ENCODE measurements at places on chromosomes 1 and 21.

DNA sequence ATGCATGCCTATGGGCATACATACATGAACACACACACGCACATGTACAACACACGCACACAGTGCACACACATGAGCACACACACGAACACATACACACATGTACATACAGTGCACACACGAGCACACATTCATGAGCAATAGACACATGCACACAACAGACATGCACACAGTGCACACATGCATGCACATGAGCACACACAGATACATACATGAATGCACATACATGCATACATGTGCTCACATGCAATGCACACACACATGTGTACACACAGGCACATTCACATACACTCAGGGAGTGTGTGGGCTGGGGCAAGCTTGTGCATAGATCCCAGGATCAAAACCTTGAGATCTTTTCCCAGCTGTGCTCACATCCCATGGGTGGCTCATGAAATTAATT lies 18.9 kb downstream of the CRYAA start:
- DNase-seq, result no peak

DNA sequence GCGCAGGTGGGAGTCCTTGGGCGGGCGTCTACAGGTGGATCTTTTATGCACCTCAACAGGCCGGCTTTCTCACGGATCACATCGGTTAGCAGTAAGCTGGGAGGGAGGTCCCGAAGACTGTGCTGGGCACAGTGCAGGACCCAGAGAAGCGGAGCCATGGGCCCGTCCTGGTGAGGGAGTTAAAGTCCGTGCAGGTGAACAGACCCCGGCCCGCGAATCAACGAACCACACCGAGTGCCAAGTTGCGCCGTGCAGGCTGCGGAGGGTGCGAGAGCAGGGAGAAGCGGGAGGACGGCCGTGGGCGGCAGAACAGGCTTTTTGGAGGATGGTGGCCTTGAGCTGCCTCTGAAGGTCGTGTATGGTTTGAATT lies 233.3 kb downstream of the SDCCAG8 start:
- DNase-seq, result no peak

GRCh38 chr1:164961715-164962114 lies 394.8 kb downstream of the LMX1A start:
- no peak for DNase-seq

- DNase-seq, result no peak
These were observed 119.8 kb upstream of the ZBTB40 start for GRCh38 chr1:22331618-22332423.

DNA sequence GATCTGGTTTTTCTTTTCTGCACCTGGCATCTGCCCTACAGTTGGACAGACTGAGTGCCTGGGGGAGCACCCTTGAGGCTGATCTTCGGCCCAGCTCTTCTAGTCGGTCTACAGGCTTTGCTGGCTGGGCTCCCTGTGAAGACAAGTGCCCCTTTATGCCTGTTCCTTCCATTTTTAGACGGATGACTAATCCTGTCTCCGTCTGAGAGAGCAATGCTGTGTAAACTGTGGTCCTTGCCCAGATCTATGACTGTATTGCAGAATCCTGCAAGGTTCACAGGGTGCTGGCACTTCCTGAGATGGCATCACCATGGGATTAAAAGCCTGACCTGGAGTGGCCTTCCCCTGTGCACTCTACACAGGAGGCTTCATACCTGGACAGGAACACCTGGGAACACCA lies 47.6 kb upstream of the SAMD13 start:
- peak; percentile 27 for DNase-seq

DNA sequence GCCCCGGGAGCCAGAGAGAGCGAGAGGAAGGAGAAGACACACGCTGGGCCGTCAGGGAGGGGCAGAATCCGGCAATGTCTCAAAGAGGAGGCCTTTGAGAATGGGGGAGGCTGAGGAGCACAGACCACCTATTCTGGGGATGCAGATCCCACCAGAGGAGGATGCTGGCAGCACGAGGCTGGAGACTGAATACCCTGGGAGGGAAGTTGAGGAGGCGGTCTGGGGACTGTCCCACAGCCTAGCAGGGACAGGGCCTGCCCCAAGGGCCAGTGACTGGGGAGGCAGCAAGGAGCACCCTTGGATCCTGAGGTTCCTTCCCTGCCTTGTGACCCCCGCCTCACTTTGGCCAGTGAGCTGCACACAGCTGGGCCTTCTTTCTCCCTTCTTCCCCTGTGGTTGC lies 49.2 kb downstream of the SLC37A1 start:
- DNase-seq, result no peak

- no peak for DNase-seq
These were observed 85.4 kb downstream of the CEP350 start for GRCh38 chr1:180040034-180040433.

GRCh38 chr21:14630556-14631069 lies 84.5 kb upstream of the SAMSN1 start:
- peak; percentile 38 for DNase-seq

GRCh38 chr1:25618433-25618808 lies 1.8 kb downstream of the MAN1C1 start:
- no peak for DNase-seq

DNA sequence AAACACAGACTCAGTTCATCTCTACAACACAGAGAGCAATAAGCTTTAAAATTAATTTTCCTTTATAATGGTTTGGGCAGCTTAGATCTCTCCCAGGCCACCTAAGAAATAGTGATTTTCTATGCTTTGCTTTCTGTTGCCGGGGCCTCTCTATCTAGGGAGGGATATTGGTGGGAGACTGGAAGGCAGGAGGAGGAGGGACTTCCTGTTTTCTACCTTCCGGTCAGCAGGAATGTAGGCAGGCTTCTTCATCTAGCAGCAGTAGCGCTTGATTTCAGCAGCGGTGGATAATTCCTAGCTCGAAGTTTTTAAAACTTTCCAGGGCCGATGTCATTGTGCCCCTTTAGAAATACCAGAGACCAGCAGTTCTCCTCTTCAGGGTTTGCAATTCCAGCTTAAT lies 5.1 kb upstream of the DESI2 start:
- DNase-seq, result no peak

DNA sequence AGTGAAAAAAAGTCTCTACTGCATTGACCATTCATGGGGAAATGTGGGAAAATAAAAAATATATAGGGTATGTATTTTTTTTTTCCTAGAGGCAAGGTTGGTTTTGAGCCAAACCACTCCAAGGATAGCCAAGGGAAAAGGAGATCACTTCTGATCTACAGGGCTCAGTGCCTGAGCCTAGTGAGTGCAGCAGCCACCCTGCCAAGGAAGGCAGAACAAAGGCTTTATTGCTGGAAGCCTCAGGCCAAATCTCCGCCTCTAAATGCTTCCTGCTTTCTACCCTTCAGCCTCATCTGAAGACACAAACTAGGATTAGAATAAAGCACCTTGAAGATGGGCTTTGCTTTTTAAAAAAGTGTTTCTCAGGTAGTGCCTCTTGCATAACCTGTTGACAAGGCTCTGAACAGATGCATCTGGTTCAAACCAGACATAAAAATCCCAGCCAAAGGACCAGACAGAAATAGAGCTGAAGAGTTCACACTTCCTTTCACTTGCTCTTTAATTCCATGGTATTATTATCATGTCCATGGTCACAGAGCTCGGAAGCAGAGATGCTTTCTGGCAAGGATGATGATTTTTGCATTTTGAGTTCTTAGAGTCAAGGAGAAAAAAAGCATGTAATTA lies 10.5 kb downstream of the C1orf115 start:
- no peak for DNase-seq

- no peak for DNase-seq
These were observed 61.2 kb downstream of the TCP10L start for GRCh38 chr21:32523988-32524719.

DNA sequence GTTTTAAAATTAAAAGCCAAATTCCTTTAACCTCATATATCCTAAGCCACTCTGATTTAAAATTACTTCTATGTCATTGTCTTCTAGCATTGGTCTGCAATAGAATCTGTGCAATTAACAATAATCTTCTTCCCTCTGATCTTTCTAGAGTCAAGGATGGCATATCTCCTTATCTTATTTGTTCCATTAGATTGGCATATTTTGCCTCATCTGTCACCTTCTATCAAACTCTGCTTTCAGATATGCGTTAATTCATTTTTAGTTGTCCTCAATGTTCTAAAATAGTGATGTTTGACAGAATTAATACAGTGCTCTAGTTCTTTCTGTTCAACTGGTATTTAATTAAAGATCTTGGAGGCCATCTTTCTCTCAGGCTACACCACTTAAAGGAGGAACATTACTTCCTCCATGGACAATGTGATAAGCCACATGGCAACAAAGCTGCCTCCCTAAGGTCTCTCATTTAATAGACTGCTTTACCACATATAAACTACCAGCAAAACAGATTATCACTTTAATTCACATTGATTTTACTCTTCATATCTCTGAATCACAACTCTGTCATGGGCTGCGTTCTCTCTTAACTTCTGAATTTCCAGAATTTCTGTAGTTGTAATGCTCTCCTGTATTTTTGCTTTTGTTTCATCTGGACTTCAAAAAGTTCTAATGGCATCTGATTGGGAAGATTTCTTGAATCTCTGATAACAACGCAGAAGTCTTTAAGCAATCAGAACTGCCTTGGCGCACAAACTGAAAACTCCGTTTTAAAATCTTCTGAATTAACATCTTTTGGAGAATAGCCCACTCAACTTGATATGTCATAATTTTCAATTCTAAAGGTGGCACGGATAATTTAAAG lies 2.8 kb downstream of the NRIP1 start:
- no peak for DNase-seq

DNA sequence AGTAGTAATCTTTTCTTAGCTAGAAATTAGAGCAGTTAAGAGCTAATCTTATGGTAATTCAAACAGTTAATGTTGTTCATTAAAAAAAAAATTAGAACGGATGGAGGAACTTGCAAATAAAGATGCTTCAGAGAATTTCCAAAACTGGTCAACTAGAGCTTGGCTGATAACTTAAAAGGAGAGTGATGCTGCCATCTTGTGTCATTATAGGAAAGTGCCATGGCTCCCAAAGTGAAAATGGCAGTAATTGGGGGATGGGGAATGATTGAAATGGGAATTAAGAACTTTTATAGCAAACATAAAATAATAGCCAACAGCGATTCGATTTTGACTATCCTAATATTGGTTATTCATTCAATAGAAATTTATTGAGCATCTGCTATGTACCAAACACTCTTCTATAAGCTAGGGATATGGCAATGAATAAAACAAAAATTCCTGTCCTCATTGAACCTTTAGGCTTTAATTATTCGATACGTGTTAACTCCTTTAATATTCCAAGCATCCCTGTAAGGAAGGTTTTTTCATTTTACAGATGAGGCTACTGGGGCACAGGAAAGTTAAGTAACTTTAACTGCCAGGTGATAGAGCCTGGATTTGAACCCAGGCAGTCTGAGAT lies 5.7 kb upstream of the PLPP3 start:
- peak; percentile 65 for DNase-seq

DNA sequence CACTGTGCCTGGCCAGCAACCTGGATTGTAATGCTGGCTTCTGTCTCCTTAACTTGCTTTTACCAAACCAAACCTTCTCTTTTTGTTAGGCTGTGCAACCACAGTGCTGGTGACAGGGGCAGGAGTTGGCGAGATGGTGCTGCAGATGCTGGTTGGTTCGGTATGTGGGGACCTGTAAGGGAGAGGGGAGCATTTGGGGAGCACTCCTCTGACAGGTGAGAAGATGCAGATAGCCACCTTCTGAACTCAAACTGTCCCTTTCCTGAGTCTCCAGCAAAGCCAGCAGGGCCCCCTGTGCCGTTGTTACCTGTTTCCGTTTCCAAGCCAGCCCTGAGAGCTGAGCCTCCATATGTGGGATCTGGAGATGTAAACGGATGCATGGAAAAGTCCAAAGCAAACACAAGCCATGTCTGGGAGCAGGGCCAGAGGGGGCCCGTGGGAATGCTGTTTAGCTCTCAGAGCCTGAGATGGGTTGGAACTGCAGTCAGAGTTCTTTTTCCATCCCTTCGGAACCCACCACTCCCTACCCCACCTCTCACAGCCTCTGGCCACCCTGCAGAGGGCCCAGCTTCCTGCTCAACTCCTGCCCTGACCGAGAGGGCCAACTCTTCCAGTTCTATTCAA lies 34.0 kb downstream of the ELK4 start:
- DNase-seq, result no peak

- no peak for DNase-seq
These were observed 4.6 kb downstream of the COL18A1 start for GRCh38 chr21:45409466-45410150.

DNA sequence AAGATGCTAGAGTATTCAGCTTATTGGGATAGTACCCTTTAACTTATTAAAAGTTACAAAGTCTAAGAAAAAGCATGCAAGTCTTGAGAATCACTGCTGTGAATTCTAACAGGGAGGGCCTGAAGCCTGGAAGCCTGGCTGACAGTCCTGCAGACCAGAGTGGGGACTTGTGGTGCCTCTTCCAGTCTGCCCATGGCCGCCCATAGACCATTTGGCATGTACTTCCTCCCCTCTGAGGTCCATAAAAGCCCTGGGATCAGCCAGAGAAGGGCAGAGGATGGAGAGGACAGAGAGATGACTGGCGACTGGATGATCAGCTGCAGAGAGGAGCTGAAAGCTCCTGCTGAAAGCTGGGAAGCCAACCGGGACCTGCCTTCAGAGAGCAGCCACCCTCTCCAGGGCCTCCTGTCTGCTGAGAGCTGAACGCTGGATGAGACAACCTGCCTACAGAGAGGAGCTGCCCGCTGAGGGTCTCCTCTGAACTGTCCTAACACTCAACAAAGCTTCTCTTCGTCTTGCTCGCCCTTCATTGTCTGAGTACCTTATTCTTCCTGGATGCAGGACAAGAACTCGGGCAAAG lies 12.5 kb upstream of the SLC1A7 start:
- no peak for DNase-seq

DNA sequence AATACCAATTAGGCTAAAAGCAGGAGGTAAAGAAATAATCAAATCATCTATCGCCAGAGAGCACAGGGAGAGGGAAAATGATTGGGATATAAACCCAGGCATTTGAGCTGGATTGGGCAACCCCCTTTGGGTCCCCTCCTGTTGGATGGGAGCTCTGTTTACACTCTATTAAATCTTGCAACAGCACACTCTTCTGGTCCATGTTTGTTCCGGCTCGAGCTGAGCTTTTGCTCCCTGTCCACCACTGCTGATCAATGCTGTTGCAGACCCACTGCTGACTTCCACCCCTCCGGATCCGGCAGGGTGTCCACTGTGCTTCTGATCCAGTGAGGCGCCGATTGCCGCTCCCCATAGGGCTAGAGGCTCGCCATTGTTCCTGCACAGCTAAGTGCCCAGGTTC lies 493.8 kb downstream of the MATN1 start:
- DNase-seq, result no peak

DNA sequence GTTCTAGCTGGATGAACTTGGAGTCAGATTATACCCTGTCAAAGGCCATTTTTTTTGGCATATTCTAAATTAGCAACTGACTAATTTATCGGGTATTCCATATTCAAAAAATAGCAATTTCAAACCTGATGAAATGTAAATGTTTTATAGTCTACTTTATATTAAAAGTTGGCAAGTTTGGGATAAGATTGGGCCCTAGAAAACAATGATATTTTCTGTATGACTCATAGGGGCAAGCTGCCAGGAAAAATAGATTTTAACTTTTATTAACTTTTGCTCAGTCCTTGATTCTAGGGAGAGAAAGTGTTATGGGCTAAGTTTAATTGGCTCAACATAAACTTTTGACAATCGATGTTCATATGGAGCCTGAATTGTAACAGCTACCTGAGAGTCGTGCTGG lies 576.9 kb upstream of the B3GALT2 start:
- DNase-seq, result no peak

All from A673 (cell line).